ENCODE measurements at places on chromosomes 12 and 14.

DNA sequence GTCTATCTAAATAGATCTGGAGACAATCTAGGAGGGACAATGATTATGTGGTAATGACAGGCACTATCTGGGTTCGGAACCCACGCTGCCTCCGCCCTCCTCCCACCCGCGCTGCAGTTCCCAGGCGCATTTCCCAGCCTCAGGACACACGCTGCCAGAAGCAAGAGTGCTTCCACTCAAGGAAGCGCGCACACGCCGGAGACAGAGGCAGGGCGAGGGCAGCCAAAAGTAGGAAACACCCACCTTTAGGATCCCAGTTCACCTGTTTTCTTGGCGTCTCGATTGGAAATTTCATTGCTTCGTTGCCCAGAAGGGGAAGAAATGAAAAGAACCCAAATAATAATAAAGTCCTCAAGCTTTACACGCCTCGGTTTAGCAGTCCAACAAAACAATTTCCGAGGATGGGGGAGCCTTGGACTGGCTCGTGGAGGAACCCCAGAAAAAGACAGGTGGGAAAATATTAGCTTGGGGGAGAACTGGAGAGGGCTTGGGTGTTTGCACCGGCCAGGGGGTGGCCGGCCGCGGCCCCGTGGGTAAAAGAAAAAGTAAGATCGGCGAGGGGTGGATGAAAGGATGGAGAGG is 474 bp downstream of the KCNK10 start:
- DNase-seq: no peak

DNA sequence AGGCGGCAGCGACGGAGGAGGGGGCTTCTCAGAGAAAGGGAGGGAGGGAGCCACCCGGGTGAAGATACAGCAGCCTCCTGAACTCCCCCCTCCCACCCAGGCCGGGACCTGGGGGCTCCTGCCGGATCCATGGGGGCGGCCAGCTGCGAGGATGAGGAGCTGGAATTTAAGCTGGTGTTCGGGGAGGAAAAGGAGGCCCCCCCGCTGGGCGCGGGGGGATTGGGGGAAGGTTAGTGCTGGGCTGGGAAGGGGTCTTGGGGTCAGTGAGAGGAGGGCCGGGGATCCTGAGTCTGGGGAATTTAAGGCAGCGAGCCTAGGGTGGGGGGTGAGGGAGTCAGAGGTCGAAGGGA is 203 bp downstream of the NFATC4 start:
- DNase-seq: no peak

DNA sequence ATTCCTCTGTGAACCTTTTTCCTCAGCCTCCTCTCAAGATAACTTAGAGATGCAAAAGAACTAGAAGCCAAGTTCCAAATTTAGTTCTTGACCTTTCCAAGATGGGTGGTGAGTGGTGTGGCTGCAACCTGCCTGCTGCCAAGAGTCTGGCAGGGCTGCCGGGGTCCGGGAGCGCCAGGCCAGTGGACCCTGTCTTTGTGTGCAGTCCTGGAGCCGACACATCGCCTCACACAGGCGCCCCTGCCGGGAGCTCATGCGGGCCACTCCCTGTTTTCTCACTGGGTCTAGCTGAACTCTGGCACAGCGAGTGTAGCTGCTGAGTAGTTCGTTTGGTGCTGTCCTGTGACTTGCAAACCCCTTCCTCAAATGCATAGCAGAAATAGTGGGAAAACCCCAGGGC is 84.9 kb downstream of the CACNA1C start:
- no peak for DNase-seq

DNA sequence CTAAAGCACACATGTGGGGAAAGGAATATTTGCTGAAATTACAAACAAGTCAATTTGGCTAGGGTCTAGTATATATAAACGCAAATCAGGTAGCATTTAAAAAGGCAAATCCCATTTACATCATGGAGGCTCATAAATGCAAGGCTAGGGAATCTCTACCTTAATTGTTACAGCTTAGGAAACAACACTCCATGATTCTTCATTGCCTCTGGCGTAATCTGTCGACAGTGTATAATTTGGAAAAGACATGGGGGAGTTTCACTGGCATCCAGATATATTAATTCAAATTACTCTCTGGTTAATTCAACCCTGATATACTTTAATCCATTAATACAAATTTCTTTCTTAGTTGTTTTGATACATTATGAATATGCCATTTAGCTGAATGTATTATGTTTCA is 1630.2 kb upstream of the FLRT2 start:
- no peak for DNase-seq

DNA sequence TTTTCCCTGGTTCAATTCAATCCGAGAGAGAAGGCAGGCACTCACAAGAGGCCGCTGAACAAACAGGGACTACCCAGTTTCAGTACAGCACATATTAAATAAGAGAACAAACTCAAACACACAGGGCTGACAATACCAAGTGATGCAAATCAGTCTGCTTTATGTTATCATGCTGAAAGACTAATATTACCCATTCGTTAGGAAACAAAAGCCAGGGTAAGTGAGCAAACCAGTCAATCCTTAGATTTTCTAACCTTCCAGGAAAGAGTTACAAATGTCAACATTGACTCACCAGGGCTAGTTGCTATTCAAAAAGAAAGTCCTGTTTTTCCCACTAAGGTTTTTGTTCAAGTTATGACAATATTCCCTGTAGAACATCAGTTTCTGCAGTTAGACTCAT is 246.2 kb downstream of the C12orf42 start:
- no peak for DNase-seq

DNA sequence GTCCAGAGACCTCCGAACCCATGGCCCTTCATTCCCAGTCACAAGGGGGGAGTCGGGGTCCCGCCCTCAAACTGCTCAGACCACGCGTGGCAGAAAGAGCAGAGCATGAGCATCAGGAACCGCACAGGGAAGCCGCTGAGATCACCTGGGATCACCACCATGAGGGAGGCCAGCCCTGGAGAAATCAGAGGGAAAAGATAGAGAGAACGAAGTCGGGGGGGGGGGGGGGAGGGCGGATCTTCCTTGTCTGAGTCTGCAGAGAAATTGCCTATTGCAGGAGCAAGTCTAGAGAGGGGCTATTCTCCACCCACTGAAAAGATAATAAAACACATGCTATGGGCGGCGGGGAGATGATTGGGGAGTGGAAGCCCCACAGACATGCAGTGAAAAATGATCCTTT is 884 bp upstream of the TMEM132C start:
- DNase-seq: no peak
